H7 (cell line): ENCODE measurements at places on chromosomes 3 and 15.

- DNase-seq = no peak
Measured at GRCh38 chr3:19467761-19468160, 319.5 kb downstream of the KCNH8 start.

GRCh38 chr3:4633078-4634004 lies 140.2 kb downstream of the ITPR1 start:
- peak; percentile 68 for DNase-seq

GRCh38 chr3:183826448-183827250 lies 1.3 kb upstream of the MAP6D1 start:
- DNase-seq = peak; percentile 54

- DNase-seq = no peak
Measured at GRCh38 chr15:44028349-44028748, 166.7 kb downstream of the FRMD5 start.

DNA sequence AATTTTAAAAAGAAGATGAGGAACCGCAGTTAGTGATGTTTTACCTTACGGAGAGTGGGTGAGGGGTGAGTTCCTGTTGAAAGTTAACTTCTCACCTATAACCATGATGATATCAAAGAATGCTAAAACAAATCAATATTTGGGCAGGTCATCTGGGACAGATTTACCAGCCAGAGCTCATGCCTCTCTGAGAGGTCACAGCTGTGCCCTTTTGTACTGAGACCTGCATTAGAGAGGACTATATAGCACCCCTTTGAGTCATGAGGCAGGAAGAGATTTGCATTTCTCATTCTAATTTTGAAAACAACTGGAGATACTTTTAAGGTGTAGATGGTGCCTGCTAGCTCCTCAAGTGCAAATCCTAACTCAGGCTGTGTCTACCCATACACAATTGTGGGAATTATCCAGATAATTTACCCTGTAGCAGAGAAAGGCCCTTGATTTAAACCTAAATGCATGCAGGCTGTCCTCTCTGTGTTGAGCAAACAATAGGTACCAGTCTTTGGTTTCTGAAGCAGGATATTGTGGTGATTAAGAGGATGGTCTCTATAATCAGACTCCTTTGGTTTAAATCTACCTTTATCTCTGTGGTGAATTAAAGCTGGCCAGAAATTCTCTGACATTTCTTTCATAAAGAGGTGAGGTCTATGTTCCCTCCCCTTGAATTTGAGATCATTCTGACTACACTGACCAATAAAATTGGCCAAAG lies 5.8 kb upstream of the TM4SF4 start:
- no peak for DNase-seq

- DNase-seq = no peak
Measured at GRCh38 chr3:194572143-194572789, 61.0 kb downstream of the TMEM44 start.

DNA sequence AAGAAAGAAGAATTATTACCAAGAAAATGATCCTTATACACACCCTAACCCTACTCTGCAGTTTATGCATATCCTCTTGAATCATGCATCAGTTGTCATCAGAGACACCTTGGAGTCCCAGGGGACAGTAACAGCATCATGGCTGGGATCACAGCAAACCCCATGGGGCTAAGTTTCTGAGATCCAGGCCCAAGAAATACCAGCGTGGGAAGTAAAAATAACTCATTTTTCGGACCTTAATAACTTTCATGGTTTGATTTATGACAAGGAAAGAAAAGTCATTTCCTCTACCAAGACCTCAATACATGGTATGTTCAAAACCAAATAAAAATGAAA lies 38.8 kb upstream of the B3GNT5 start:
- DNase-seq = no peak

GRCh38 chr3:192915304-192915703 lies 2.4 kb downstream of the MB21D2 start:
- peak; percentile 58 for DNase-seq

DNA sequence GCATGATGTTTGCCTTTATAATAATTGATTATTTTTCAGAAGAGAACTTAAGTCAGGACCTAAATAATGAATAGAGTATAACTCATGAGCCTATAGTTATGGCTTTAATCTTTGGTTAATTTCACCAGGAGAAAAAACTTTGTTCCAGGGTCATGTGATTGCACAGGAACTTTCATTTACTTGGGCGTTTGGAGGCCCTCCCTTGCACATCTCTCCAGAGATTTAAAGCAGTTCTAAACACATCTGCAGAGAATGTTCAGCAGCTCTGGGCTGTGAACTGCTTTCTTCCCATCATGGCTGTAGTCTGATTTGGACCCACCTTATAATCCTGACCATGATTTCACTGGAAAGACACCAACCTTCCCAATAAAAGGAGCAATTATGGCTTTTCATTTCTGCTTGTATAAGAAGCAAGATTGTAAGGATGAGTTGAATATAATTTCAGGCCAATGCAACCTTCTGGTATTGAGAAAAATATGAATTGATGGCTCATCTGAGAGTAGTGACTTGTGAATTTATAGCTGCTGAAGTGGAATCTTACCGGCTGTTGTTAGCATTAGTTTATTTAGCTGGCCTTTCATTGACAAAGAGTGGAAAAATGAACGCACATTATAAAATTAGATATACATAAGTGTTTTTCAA lies 80.9 kb upstream of the PRTG start:
- DNase-seq = no peak

- no peak for DNase-seq
Measured at GRCh38 chr3:193344486-193344885, 34.1 kb downstream of the ATP13A5 start.

- DNase-seq = no peak
Measured at GRCh38 chr15:81189583-81190283, 6.9 kb upstream of the IL16 start.

GRCh38 chr3:45972534-45973402 lies 22.9 kb downstream of the FYCO1 start:
- DNase-seq = no peak

- peak; percentile 51 for DNase-seq
Measured at GRCh38 chr15:59170295-59171066, 36.2 kb upstream of the LDHAL6B start.

DNA sequence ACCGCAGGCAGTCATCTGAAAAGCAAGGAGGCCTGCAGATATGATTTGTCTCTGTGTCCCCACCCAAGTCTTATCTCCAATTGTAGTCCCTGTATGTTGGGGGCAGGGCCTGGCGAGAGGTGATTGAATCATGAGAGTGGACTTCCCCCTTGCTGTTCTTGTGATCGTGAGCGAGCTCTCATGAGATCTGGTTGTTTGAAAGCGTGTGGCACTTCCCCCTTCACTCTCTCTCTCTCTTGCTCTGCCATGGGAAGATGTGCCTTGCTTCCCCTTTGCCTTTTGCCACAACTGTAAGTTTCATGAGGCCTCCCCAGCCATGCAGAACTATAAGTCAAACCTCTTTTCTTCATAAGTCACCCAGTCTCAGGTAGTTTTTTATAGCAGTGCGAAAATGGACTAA lies 83.3 kb downstream of the TMCO5A start:
- DNase-seq = no peak

DNA sequence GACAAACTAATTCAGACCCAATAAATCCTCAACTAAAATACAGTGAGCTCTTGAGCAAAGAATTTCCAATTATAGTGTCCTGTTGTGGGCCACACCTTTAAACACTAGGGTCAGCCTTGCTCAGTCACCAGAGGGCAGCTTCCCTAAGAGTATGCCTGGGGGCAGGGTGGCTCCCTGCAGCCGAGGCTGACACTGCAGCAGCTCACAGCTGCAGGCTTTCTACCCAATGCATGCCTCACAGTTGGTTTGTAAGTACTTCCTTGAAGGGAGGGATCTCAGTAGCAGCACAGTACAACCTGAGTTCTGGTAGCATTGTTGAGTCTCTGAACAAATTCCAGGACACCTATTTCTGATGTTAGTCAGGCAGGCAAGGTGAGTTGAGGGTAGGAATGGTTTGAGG lies 335.6 kb downstream of the TUSC7 start:
- peak; percentile 56 for DNase-seq

DNA sequence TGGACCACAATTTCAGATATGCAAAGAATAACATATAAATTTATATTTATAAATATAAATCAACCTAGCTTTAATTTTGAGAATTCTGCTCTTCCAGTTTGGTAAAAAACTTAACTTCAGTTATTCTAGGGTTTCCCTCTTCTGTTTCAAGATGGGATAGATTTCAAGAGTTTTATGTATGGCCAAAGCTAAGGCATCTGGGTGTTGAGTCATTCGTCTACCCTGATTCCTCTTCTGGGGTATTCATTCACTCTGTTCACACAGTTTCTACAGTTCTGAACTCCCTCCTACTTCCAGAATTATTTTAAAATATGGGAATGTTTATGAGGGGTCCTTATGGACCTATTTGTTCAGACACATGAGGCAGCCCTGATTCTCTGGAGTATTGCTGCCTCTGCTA lies 4.2 kb upstream of the FGF7 start:
- DNase-seq = no peak

- DNase-seq = no peak
Measured at GRCh38 chr3:119329551-119329950, 35.4 kb downstream of the ARHGAP31 start.

DNA sequence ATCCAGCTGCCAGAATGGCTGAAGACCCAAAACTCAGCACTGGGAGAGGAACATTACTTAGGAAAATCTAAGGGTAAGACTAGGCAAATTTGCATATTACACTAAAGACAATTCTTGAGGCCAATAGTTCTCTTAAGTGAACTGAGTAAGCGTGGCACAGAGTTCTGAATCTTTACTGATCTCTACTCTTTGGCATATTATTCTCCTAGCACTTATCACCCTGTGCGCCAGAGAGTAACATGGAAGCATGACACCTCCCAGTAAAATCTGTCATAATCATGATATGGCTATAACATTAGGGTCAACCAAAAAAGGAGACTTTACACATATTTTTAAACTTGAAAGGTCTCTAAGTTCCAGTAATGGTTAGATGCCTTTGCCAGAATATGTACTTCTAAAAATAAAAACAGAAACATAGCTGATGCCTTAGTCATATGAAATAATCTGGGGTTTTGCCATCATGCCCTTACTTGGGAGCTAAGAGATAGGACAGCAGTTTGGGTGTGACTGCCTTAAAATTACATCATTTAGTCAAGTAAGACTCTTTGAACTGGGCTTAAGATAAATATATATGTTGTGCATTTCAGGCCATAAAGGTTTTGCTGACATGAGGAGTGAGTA lies 290.5 kb downstream of the PLCL2 start:
- DNase-seq = no peak

- DNase-seq = peak; percentile 69
Measured at GRCh38 chr3:38655708-38656300, 6.3 kb upstream of the SCN5A start.

- DNase-seq = peak; percentile 68
Measured at GRCh38 chr15:67144609-67145311, 79.4 kb downstream of the SMAD3 start.

DNA sequence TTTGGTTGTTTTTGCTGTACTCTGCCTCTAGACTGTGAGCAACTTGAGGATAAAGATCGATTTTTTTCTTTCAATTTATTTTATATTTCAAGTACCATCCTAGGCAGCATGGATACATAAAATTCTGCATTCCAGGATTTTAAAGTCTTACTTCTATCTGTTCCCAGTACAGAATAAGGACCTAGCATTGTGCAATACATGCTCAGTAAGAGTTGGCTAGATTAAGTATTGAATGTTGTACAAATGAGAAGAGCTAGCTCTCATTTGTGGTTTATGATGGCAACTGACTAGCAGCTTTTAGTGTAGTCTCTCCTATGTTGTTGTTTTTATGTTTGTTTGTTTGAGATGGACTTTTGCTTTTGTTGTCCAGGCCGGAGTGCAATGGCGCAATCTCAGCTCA lies 222.7 kb downstream of the TP63 start:
- DNase-seq = no peak

GRCh38 chr15:91289324-91289723 lies 189.3 kb downstream of the SV2B start:
- DNase-seq = peak; percentile 29

DNA sequence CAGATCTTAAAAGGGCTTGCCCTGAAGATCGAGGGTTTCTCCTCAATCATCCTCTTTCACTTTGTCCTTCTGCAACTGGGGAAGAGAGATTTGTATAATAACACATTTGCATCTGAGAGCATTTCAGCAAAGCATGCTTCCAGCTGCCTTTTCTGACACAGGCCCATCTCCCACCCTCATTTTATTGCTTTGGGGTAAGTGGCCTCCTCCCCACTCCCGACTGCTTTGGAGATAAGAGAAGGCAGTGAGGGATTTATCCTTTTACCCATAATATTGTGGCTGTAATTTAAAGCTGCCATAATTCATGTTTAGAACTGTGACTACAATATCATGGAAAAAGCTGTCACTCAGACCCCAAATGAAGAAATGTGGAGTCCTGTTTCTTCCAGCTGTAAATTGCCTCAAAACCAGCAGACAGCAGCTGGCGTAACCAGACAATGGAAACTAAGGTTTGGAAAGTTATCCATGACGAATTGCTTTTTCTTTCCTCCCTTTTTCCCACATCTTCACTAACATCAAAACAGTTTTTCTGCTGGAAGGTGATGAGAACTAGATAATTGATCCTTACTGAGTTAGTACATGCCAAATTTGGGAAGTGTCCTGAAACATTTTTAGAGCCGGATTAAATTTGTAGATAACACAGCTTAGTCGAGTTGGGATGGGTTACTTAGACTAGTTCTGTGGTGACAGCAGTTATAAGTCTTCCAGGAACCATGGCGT lies 104.2 kb upstream of the PFN2 start:
- no peak for DNase-seq

DNA sequence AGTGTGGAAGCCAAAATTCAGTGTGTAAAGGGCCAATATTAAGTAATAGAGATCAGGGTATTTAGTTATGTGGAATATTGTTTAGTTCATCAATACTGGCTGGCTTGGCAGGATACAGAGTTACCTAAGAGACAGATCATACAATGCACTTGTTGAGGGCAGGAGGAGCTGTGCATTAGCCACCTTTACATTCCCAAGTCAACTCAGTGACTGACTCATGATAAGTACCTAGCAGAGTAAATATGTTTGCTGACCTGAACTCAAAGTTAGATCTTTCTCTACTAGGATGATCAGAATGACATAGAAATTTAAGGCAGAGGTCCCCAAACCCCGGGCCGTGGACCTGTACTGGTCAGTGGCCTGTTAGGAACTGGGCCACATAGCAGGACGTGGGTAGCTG lies 3.5 kb upstream of the ABHD17C start:
- DNase-seq = no peak

DNA sequence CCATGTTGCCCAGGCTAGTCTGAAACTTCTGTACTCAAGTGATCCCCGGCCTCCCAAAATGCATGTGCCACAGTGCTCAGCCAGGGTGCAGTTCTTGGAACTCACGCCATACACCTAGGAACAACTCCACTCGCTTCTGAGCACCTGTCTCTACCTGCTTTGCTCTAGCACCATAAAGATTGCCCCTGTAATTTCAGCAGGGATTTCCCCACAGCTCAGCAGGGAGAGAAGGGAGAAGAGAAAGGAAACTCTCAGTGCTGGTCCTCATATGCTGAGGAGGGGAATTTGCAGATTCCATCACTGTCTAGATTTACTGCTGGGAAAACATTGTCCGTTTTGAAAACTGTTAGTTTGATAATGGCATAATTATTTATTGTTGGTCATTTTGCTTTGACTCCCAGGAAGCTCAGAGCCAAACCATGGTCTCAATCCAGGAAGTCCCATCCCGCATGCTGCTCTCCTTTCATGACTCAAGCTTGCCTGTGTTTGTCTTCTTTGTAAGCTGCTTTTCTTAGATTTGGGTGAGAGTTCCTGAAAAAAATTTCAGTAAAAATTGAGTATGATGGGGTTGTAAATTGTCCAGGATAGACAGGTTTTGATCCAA lies 24.2 kb downstream of the TRIM71 start:
- DNase-seq = no peak

- DNase-seq = no peak
Measured at GRCh38 chr3:183967693-183968092, 50.0 kb downstream of the ABCC5 start.
